ENCODE measurements at places on chromosomes 2 and 18. TPM values are rescaled to one million over a fixed set of nuclear protein-coding genes. Genes with fewer than 3 reads are reported as not detected.

Gene SCN7A
- total RNA-seq = not detected

Gene TEKT4
- total RNA-seq = not detected

Gene ARHGAP15
- total RNA-seq = 41.3 TPM

Gene ANTXR1
- total RNA-seq = 0.27 TPM

Gene YPEL5
- total RNA-seq = 35.7 TPM

Gene RNF144A
- total RNA-seq = 14.9 TPM

Gene NXPH2
- total RNA-seq = not detected

GRCh38 chr2:240983361-240983995 is 14.9 kb upstream of the SNED1 start:
- peak; percentile 19 for DNase-seq
- no peaks in the 10 kb centered on the region for H3K4me1 ChIP-seq
- H3K4me3 ChIP-seq = no peak overlapping the region
- H3K36me3 ChIP-seq = no peaks in the 10 kb centered on the region

DNA sequence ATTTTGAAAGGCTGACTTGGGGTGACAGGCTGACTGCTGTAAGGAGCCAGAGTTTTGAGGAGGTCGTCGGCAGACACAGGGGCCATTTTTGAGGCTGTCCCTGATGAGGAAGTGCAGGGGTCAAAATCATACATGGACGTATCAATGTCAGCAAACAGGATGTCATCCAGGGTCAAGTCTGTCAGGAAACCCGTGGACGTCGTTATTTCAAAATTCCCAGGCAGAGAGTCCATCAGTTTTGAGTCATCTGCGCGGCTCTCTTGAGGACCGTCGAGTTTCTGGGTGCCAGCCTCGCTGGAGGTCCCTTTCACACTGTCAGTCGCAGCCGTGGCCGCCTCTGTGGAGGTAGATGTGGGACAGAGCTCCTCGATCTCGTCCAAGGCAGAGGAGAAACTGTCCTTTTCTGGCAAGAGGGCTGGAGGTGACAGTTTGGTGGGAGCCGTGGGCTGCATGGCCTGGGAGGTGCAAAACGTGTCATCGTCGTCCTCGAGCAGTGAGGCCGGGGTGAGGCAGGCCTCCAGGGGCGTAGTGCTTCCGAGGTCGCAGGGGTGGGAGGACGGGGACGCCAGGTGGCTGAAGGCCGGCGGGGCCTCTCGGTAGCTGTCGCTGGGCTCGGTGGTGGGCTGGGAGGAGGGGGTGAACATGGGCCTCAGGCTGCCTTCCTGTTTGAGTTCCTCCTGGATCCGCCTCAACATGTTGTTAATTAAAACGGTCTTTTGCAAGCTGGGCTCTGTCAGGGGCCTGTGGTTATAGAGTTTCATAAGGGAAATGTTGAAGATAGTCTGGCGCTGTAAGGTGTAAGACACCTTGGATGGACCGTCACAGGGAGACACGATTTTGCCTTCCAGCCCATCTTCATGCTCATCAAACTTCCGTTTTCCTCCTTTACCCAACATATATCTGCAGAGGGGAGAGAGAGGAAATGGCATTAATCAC is 17.5 kb downstream of the SERTAD2 start:
- DNase-seq = no peak
- H3K27ac ChIP-seq = no peak overlapping the region
- H3K4me1 ChIP-seq = peaks cover 49% of the 10 kb centered on the region
- peaks cover 24% of the 10 kb centered on the region for H3K36me3 ChIP-seq
- no peak overlapping the region for H3K4me3 ChIP-seq

DNA sequence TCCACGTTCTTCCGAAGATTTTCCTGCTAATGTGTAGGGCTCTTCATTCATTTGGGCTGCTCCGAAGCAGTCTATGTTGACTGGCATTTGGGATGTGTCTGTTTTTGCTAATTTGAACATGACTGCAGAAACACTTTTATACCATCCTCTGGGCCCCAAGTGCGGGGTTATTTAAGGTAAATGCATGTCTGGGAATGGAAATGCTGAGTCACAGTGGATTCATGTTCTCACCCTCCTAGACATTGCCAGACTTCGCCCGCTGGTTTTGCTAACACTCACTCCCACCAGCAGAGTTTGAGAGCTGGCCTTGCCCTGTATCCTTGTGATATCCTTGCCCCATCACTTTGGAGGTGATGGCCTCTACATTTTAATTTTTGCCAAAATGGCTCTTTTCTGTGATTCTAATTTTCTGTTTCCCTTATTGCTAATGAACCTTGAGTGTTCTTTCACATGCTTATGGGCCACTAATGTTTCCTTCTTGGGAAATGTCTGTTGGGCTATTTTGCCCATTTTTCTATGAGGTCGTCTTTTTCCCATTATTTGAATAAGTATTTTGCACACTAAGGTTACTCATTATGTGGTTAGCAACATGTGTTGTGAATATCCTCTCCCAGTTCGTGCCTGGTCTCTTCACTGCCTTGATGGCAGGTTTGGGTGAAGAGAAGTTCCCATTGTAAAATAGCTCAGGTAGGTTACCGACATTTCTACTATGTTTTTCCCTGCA is 204.1 kb downstream of the GLI2 start:
- no peak for DNase-seq
- H3K4me1 ChIP-seq = no peaks in the 10 kb centered on the region
- H3K4me3 ChIP-seq = no peak overlapping the region
- H3K36me3 ChIP-seq = no peaks in the 10 kb centered on the region
- no peaks in the 10 kb centered on the region for H3K27me3 ChIP-seq

DNA sequence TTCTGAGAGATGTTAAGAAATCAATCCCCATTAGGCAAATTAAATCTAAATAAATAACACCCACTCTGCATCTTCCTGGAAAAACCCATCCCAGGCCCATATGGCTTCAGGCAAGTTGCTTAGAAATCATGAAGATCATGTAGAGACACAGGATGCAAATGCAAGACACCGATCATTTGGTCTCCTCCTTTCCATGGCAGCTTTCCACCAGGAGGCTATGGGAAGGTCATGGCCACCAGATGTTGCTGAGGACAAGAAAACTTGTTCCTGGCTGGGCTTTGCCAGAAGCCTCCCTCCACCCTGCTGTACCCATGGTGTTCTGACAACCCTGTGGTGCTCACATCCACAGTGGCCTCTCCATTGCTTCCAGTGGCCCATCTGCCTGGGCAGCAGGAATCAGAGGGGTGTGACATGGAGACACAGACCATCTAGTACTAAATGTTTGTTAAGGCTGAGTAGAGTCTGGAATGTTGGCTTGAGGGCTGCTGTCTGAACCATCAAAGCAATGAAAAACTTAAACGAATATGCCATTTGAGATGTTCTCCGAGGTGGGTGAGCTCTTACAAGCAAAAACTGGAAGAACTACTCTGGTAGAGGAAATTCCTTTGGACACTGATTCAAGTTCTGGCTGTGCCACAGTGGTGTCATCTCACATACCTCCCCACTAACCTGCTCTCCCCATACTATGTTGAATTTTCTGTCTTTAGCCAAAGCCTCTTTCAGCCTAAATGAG is 293.2 kb downstream of the TNS1 start:
- no peak for DNase-seq
- H3K27ac ChIP-seq = no peak overlapping the region
- no peak overlapping the region for H3K4me3 ChIP-seq
- no peaks in the 10 kb centered on the region for H3K36me3 ChIP-seq
- no peaks in the 10 kb centered on the region for H3K27me3 ChIP-seq
- H3K4me1 ChIP-seq = peaks cover 3% of the 10 kb centered on the region

GRCh38 chr2:105747254-105747894 is 2.7 kb downstream of the NCK2 start:
- DNase-seq = no peak
- H3K27ac ChIP-seq = peak overlapping the region; percentile 81
- H3K27me3 ChIP-seq = no peaks in the 10 kb centered on the region
- H3K36me3 ChIP-seq = no peaks in the 10 kb centered on the region
- peaks cover 76% of the 10 kb centered on the region for H3K4me1 ChIP-seq

DNA sequence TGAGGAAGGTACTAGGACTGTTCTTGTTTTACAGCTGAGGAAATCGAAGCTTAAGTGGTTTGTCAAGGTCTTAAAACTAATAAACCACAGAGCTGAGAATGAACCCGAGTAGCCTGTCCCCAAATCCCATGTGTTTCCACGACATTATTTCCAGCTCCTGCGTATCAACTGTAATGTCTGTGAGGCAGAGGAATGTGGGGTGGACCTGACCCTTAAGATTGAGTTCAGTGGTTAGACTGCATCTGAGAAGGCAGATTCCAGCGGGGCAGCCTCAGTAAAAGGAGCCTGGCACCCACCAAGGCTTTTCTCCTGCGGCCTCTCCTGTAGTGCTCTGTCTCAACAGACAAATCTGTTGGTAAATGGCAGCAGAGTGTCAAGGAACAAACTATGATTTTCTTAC is 81.9 kb upstream of the TMEM178A start:
- no peaks in the 10 kb centered on the region for H3K36me3 ChIP-seq
- no peaks in the 10 kb centered on the region for H3K4me1 ChIP-seq
- no peaks in the 10 kb centered on the region for H3K27me3 ChIP-seq
- DNase-seq = no peak
- no peak overlapping the region for H3K4me3 ChIP-seq
- H3K27ac ChIP-seq = no peak overlapping the region

GRCh38 chr2:83827618-83828017 is 631.5 kb downstream of the SUCLG1 start:
- DNase-seq = no peak
- H3K4me3 ChIP-seq = no peak overlapping the region
- no peaks in the 10 kb centered on the region for H3K36me3 ChIP-seq
- no peak overlapping the region for H3K27ac ChIP-seq
- no peaks in the 10 kb centered on the region for H3K4me1 ChIP-seq

- no peaks in the 10 kb centered on the region for H3K27me3 ChIP-seq
- no peak overlapping the region for H3K4me3 ChIP-seq
- DNase-seq = no peak
- no peaks in the 10 kb centered on the region for H3K36me3 ChIP-seq
- no peaks in the 10 kb centered on the region for H3K4me1 ChIP-seq
Measured at GRCh38 chr18:48735080-48735676, 196.3 kb downstream of the CTIF start.

GRCh38 chr2:96407041-96407918 is 71.7 kb downstream of the NCAPH start:
- peaks cover 30% of the 10 kb centered on the region for H3K4me1 ChIP-seq
- H3K4me3 ChIP-seq = peak overlapping the region; percentile 33
- peak; percentile 84 for DNase-seq
- no peaks in the 10 kb centered on the region for H3K27me3 ChIP-seq
- H3K36me3 ChIP-seq = no peaks in the 10 kb centered on the region

GRCh38 chr18:65788373-65788772 is 37.6 kb downstream of the CDH7 start:
- H3K27me3 ChIP-seq = no peaks in the 10 kb centered on the region
- H3K4me3 ChIP-seq = no peak overlapping the region
- H3K27ac ChIP-seq = no peak overlapping the region
- no peaks in the 10 kb centered on the region for H3K4me1 ChIP-seq
- no peak for DNase-seq

DNA sequence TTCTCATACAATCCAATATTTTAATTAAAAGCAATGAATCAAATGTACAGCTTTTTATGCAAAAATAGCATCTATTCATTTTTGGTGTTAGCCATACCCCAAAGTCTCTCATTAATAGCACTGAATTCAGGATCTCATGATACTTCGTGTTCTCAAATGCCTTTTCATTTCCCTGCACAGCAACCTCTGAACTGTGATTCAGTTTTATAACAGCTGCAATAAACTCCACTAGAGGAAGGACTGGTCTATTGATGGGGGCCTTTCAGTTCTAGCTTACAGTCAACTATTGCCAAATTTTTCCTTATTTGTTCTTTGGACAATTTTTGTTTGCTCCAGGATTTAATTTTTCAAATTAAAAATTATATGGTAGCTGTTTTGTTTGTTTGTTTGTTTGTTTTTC is 4.8 kb upstream of the TMEM87B start:
- DNase-seq = no peak
- H3K4me3 ChIP-seq = no peak overlapping the region
- H3K4me1 ChIP-seq = peaks cover 7% of the 10 kb centered on the region
- no peak overlapping the region for H3K27ac ChIP-seq
- no peaks in the 10 kb centered on the region for H3K36me3 ChIP-seq
- no peaks in the 10 kb centered on the region for H3K27me3 ChIP-seq

All from CD8-positive, alpha-beta memory T cell (primary cell).